NCI-H2107 (cell line): ENCODE measurements at places on chromosomes 1 and 21.

DNA sequence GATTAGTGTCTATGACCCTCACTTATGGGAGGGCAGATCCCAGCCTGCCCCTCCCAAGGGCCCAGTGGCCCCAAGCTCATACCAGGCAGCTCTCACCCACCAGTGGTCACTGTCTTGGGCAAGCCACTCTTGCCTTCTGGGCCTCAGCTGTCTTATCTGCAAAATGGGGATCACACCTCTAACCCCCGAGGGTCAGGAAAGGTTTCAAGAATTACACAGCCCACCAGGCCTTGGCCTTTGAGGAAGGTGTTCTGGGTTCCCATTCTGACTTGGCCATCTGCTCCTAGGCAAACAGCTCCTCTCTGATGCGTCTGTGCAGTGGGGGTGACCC lies 16.8 kb downstream of the RUNX3 start:
- no peak for DNase-seq

DNA sequence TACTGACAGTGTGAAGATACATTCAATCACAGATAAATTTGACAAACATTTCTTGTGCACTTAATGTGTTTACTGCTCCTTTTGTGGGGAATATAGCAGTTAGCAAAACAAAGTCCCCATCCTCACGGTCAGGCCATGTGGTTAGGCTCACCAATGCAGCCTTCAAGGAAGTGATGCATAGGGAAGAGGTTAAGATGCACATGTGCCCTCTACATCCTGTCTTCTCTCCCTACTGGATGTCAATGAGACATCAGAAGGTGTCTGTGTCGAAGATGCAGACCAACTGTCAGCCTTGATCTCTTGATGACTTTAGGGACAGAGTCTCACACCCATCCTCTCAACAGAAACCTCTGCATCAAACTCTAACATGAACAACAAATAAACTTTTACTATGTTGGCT lies 78.7 kb downstream of the FH start:
- DNase-seq, result no peak

- no peak for DNase-seq
Observed at GRCh38 chr1:41122851-41123518, 101.5 kb upstream of the SLFNL1 start.

- no peak for DNase-seq
Observed at GRCh38 chr1:216554934-216555333, 131.7 kb upstream of the USH2A start.

DNA sequence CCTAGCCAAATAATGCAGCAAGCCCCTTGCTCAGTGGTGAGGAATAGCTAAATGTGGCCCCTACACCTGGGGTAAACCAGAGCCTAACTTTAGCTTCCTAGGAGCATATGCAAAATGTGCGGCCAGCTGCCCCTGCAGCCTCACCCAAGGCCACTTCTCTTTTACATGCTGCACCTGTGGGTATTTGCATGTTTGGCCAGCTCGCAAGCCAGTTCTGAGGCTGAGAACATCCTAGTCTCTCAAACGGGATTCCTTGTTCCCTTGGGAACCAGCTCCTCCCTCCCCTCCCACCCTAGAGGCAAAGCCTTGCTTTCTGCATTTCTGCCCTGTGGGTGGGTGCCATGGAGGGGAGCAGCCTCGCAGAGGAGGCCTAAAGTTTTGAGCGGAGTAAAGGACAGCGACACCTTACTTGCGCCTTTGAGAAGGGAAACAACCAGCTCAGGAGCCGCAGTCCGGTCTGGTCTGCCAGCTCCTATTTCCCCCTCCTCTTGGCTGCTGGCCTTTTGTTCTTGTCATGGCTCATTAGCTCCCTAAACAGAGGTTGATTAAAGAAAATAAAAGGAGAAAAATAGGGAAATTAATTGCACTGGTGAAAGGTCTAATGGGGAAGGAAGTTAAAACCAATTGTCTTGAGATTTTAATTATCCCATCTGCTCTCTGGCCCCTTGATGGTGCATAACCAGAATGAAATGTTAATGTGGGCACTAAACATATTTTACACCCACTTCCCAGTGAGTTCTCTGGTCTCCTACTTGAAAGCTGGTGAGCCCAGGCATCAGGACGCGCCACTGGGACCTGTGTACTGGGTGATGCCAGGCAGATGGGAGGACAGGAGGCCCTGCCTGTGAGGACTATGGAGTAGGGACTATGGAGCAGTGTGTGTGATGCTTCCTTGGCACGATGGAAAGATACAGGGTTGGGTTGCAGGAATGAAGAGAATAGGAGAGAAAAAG lies 68.7 kb downstream of the TEX35 start:
- no peak for DNase-seq

DNA sequence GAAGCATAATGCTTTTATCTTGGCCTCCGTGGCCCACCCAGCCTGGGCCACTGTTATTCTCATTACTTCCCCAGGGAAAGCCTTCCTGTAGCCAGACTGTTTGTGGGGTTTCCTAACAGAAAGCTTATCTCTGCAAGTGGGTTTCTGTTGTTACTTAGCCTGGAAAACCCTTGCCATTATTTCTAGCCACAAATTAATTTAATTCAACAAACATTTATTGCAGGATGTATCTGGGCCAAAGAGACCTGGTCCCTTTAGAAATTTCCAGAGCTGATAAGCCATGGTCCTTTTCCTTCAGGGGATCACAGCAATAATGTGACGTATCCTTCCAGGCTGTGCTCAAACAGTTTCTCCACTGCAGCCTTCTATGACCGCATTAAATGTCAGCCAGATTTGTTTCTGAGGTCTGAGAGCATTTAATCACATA lies 20.9 kb downstream of the TNN start:
- DNase-seq, result no peak

- DNase-seq, result no peak
Observed at GRCh38 chr1:50452700-50453099, 29.5 kb upstream of the DMRTA2 start.

- no peak for DNase-seq
Observed at GRCh38 chr1:65164633-65165032, 16.6 kb downstream of the AK4 start.

GRCh38 chr1:210464519-210465039 lies 135.9 kb downstream of the HHAT start:
- no peak for DNase-seq

DNA sequence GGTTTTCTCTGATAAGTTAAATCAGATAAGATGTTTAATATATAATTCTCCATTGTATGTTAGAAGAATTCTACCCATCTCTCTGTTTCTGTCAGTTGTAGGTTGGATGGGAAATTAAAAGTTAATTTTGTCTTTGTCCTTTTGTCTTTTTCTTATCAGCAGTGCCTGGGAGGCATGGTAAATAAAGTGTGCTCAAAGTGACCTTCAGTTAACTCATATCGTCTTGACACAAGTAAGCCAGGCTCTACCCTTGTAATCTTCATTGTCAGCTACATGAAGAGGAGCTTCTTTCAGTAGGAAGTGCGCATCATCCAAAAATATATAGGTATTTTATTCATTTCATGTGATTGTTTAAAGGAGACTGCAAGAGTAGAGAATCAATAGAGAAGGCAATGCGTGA lies 138.9 kb upstream of the NRIP1 start:
- no peak for DNase-seq

GRCh38 chr1:12127206-12127810 lies 39.5 kb upstream of the TNFRSF1B start:
- DNase-seq, result no peak

GRCh38 chr1:64243757-64244080 lies 40.3 kb downstream of the UBE2U start:
- DNase-seq, result no peak

DNA sequence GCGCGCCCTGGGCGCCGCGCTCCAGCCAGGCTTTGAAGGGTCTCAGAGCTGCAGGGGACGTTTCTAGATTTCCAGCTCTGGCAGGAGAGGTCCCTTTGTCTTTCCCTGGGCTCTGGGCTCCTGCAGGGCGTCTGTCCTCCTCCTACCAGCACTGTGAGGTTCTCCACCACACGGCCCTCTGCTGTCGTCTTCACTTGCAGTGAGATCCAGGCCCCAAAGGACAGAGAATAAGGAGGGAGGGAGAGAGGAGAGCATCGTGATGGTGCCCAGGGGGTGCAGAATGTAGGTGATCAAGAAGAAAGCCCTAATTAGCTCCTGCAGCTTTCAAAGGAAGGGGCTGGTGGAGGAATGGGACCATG lies 4.2 kb upstream of the GNB1 start:
- DNase-seq, result no peak

GRCh38 chr1:78737241-78737640 lies 87.6 kb downstream of the IFI44 start:
- no peak for DNase-seq
